GM23338 (cell line): ENCODE measurements at places on chromosomes 2 and 18. TPM values are rescaled to one million over a fixed set of nuclear protein-coding genes. Genes with fewer than 3 reads are reported as not detected.

CD207 gene
- polyA plus RNA-seq, result not detected in 2 replicates

REEP1 gene
- polyA plus RNA-seq, result 1.8 and 2.3 TPM in 2 replicates

OSR1 gene
- 0.23 TPM in 1 of 2 replicates, not detected in the other for polyA plus RNA-seq

RESP18 gene
- not detected in 2 replicates for polyA plus RNA-seq

TBC1D8 gene
- 15.5 and 18.0 TPM in 2 replicates for polyA plus RNA-seq

HS1BP3 gene
- 6.0 and 7.2 TPM in 2 replicates for polyA plus RNA-seq

CCDC148 gene
- polyA plus RNA-seq, result 1.3 and 1.8 TPM in 2 replicates

ABHD3 gene
- polyA plus RNA-seq, result 18.7 and 19.9 TPM in 2 replicates

CDH2 gene
- polyA plus RNA-seq, result 14.7 and 15.2 TPM in 2 replicates

CNRIP1 gene
- polyA plus RNA-seq, result 5.2 and 5.9 TPM in 2 replicates
